ENCODE measurements at places on chromosomes 7 and 10. TPM values are rescaled to one million over a fixed set of nuclear protein-coding genes. Genes with fewer than 3 reads are reported as not detected.

Gene RFC2
- 13.5 TPM for total RNA-seq

Gene PTEN
- 69.3 TPM for total RNA-seq

Gene RAMP3
- total RNA-seq: not detected

Gene UBTD1
- total RNA-seq: 25.6 TPM

Gene RBP3
- not detected for total RNA-seq

Gene ITPRID1
- total RNA-seq: not detected

Gene TIMM23B
- 21.3 TPM for total RNA-seq

Gene STOX1
- total RNA-seq: 1.3 TPM

Gene ACSM6
- not detected for total RNA-seq

Gene KIAA1217
- total RNA-seq: 2.8 TPM

Gene PTPRE
- total RNA-seq: 1.3 TPM

Gene GRM3
- total RNA-seq: not detected

Gene GPR26
- total RNA-seq: not detected

Gene FOXI2
- total RNA-seq: not detected

Gene SCIN
- 1.6 TPM for total RNA-seq

Gene FIS1
- 151 TPM for total RNA-seq

Gene SAP25
- 1.5 TPM for total RNA-seq

Gene FAM25A
- not detected for total RNA-seq

Gene NACAD
- 9.6 TPM for total RNA-seq

Gene GALNT17
- 1.4 TPM for total RNA-seq

Gene C10orf71
- not detected for total RNA-seq

Gene MMD2
- total RNA-seq: not detected

Gene ELN
- total RNA-seq: 13.3 TPM

Gene JAKMIP3
- total RNA-seq: 0.65 TPM

Gene ATOH7
- not detected for total RNA-seq

Gene FLNC
- 28.6 TPM for total RNA-seq

Gene ADRA2A
- not detected for total RNA-seq

Gene UPK3BL2
- total RNA-seq: 11.0 TPM

Gene CELF2
- 33.8 TPM for total RNA-seq

Gene DNAJC2
- 21.2 TPM for total RNA-seq

Gene C10orf95
- total RNA-seq: not detected

Gene MGAM2
- total RNA-seq: not detected

Gene POLR1F
- total RNA-seq: 15.4 TPM

Gene LIPK
- not detected for total RNA-seq

Gene MYL7
- not detected for total RNA-seq

Gene PLAC9
- 131 TPM for total RNA-seq

Gene MYO3A
- not detected for total RNA-seq
